NCI-H1092 (cell line): ENCODE measurements at places on chromosomes 5 and 9.
A peak's percentile ranks its signal among the peaks of the same experiment; 100 is the strongest.

GRCh38 chr9:113506090-113506589 is 42.6 kb downstream of the RGS3 start:
- DNase-seq = no peak

DNA sequence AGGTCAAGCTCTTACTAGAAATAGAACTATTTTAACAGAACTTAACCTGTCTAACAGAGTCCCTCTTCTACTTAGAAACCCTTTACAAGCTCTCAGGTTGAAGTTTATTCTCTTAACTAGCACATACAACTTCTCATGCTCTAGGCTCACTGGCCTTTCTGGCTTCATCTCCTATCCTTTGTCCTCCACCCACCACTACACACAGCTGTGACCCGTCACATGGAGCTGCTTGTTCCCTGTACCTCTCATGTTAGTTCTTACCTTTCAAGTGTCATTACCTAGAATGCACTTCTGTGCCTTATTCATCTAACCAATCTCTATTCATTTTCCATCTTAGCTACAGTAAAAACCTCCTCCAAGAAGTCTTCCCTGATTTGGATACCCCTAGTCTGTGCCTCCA is 89.4 kb upstream of the APC start:
- no peak for DNase-seq

GRCh38 chr5:170265522-170265921 is 32.1 kb downstream of the LCP2 start:
- no peak for DNase-seq

DNA sequence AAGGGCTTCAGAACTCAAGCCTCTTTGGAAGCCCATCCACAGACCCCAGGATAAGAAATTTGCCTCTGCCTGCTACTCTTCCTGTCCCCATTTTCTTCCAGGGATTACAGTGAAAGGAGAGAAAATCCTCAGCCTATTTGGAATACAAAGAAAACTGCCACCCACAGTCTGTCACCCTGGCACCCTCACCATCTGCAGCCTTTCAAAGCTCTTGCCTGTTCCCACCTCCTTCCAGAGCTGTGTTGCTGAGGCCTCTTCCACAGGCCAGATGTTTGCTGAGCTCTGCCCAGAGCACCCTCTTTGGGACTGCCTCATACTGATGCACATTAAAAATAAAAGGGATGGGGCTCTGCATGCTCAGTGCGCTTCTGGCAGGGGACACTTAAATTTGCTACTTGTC is 35.9 kb upstream of the TAF1L start:
- no peak for DNase-seq

DNA sequence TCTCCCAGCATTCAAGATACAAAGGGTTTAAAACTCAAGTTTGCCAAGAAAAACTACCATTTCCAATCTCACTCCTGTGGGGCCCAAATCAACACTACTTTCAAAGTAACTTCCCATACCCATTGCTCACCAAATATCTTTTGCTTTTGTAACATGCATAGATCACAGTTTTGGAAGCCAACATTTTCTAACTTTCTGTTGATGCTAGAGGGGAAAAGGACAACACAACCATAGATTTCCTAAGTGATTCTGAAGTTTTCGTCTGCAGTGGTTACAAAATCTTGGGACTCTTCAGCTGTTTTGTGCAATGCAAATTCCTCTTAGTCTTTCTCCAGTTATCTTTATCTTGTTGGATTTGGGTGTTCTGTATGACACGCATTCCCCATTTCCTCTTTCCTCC is 94.1 kb upstream of the PAPPA start:
- no peak for DNase-seq

DNA sequence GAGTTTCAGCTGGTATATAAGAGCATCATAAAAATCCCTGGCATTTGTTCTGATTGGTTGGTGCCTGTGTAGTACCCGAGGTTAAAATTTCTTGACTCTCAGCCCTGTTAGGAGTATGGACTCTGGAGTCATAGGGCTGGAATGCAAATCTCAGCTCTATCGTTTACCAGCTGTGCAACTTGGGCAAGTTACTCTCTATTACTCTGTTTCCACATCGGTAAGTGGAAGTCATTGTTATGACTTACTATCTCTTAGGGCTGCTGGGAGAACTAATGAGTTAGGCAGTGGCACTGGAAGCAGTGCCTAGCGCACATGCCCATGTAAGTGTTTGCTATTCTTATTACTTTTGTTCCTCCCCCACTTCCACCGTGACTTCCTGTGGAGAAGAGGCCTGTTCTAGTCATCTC is 141.6 kb downstream of the BOD1 start:
- DNase-seq = no peak

DNA sequence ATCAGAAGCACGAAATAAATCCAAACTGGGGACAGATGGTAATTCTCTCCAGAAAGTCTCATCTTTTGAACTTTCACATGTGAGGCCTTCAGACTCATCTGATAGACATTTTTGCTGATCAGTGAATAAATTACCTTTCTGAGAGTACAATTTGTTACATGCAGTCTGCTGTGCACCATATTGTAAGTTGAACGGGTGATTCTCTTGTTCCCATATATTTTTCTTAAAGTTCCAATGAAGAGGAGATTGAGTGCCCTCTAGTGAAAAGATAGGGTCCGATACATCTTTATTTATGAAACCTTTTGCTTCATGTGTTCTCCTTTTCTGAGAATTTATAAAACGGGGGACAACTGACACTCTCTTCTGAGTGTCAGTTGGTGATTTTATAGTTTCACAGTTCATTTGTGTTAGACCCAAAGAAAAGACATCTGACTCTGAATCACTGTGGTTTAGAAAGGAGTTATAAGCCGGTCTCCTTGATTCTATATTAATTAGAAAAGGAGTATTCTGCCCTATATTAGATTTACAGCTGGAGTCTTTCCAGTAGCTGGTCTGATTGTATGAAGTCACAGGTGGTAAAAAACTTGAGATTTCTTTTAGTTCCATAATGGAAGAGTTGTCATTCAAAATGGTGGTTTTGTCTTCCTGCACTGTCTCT is 30.4 kb downstream of the GNG10 start:
- DNase-seq = peak; percentile 3

GRCh38 chr5:40160435-40160834 is 519.3 kb upstream of the PTGER4 start:
- no peak for DNase-seq

DNA sequence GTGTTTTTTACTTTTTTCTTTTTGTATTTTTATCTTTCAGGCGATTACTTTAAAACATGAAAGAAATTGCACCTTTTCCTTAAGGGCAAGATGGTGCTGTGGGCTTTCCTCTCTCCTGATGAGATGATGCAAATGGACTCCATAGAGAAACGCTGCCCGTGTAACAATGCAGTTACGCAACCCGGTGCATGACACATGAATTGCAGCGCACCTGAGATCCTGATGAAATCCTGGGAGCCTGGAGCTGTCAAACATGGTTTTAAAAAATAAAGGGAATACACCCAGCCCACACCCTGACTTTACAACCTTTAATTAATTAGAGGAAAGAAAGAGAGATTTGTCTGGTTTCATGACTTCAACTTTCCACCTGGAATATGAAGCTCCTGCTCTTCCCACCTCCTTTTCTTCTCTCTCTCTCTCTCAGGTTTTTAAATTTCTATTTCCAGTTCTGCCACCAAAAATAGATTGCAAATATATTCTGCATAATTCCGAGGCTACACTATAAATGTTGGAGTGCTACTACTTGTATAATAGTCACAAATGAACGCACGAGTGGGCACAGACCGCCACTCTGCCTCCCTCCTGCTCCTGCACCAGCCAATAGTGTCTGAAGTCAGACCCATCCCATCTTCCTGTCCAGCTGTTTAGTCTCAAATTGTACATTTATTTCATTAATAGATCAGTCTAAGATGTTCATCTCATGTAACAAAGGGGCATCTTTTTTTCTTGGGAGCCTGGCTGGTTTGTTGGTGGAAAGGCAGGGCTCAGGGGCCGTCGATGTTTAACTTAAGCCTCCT is 179.1 kb downstream of the AUH start:
- DNase-seq = no peak

DNA sequence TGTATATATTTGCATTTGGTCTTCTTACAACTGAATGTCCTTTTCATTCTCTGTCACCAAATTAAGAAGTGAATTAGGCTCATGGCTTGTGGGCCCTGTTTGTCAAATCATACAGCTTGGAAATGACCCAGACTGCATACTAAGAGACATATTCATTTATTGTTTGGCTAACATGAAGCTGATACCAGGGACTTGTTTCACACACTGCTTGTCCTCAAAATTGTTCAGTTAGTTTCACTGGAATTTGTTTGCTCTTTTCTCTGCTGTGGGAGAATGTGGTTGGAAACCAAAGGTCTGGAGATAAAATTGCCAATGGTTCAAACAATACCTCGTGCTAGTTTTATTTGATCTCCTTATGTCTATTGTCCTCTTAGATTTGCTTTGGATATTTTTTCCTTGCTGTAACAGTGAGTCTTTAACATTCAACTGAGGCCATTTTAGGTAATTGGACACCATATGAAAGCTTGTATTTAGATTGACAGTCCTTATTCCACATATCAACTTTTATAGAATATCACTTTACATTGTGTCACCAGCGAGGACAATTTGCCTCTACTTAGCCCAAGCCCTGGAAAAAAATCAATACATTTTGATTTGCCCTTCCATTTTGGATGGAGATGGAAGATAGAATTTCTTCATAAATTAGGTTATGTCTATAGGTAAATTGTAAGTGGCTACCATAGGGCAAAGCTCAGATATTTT is 144.3 kb upstream of the MTAP start:
- DNase-seq = no peak

DNA sequence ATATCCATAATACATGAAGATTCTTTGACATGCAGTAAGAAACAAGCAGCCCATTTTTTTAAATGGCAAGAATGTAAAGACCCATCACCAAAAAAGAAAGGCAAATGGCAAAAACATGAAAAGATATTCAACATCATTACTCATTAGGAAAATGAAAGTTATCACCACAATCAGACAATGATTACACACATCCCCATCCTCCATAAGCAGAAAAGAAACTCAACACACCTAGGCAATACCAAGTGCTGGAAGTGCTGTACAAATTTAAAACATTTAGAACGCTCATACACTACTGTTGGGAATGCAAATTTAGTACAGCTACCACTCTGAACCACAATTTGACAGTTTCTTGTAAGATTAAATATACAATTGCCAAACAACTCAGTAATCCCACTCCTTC is 466.7 kb downstream of the ACTL7B start:
- DNase-seq = no peak

DNA sequence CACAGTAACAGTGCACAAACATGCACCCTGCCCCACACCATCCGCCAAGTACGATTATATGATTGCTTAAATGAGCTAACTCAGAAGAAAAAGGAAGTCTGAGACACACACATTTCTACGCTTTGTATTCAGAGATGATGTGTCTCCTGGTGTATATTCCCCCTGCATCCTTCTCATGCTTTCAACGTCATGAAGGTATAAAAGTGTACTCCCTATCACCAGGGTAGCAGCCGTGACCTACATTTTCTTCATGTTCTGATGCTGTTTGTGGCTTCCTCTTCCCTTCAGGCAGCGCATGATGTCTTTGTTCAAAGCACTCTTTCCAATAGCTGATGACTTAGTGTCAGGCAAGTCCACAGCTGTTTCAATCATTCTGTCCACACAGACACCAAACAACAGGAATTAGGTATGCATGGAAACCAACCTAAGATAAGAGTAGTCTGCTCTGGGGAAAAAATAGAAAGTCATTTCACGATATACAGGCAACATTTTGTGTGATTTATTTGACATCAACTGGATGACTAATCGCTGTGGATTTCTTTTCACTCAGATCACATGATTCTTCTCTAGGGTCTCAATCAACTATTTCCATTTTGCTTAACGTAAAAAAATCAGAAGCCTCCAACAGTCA is 269.4 kb upstream of the PTGER4 start:
- DNase-seq = no peak

DNA sequence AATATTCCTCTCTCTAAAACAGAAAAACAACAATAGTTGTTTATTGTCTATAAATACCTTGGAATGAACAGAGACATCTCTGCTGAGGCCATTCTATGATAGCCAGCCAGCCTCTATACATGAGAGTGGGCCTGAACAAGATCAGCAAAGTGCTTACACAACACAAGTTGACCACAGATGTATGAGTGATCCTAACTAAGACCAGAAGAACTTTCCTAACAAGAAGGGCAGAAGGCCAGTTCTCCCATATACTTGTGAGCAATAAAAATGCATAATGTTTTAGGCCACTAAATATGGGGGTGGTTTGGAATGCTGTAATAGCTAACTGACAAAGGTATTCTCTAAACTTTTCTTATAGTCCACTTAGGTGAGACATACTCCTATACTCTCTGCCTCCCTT is 345.7 kb downstream of the SPATA31D1 start:
- no peak for DNase-seq

- DNase-seq = no peak
These were observed 89.0 kb downstream of the PIK3R1 start for GRCh38 chr5:68304421-68305052.

DNA sequence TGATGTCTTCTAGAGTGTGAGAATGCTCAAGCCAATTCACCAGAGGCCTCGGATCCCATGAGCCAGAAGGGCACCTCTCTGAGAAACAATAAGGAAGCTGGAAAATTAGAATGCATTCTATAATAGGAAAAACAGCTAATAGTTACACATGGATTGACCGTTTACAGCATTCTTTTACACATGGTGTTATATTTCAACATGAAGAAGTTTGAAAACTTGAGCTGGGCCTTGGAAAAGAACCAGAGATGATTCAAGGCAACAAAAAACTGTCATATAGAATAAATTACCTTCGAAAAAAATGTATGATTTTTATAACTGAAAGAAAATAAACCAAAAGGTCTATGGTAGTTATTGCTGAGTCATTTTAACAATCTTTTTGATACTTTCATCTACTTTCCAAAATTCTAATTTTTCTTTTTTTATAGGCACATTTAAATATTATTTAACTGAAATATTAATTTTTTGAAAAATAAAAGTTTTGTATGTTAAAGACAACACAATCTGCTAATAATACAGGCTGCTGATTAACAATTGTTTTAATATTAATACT is 6.2 kb downstream of the SH3TC2 start:
- no peak for DNase-seq

DNA sequence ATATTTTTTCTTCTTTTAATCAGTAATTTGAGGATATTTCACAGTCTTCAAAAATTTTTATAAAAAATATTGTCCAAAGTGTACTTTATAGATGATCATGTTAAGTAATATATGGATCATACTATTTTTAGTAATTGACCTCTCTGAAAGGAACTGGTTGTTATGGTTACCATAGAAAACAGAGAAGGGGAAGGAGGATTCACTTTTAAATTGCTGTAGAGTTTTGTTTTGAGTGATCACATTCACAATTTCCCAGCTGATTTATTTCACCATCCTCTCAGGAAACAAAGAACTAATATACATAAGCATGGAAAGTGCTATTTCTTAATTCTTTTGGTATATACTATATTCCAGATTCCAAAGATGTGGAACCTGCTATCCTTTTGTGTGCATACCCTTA is 56.5 kb upstream of the NREP start:
- DNase-seq = no peak

- no peak for DNase-seq
These were observed 388.0 kb upstream of the IRX2 start for GRCh38 chr5:3139499-3139931.
